ENCODE measurements at places on chromosomes 7 and 10. TPM values are rescaled to one million over a fixed set of nuclear protein-coding genes. Genes with fewer than 3 reads are reported as not detected.

Gene NEURL1
- 0.24 TPM for total RNA-seq

Gene SYNPO2L
- total RNA-seq, result not detected

Gene CPN1
- total RNA-seq, result not detected

Gene C10orf67
- total RNA-seq, result not detected

Gene HOXA3
- total RNA-seq, result 1.7 TPM

Gene HK1
- 252 TPM for total RNA-seq

Gene ZNF485
- 5.8 TPM for total RNA-seq

Gene HTRA1
- total RNA-seq, result 121 TPM

Gene NODAL
- not detected for total RNA-seq
